ENCODE measurements at places on chromosomes 2 and 18. TPM values are rescaled to one million over a fixed set of nuclear protein-coding genes. Genes with fewer than 3 reads are reported as not detected.
A peak's percentile ranks its signal among the peaks of the same experiment; 100 is the strongest.

Gene CYS1
- total RNA-seq = 1.2 TPM

Gene MOGAT1
- total RNA-seq = not detected

Gene CROCC2
- not detected for total RNA-seq

Gene RAB17
- 4.9 TPM for total RNA-seq

Gene CD207
- total RNA-seq = not detected

Gene SLC38A11
- total RNA-seq = not detected

GRCh38 chr2:132725748-132726147 lies 55.7 kb upstream of the LYPD1 start:
- no peak for DNase-seq

- no peak for DNase-seq
Observed at GRCh38 chr2:100621371-100621951, 58.7 kb downstream of the PDCL3 start.

- DNase-seq = no peak
Observed at GRCh38 chr2:46666754-46667153, 187.4 kb downstream of the TMEM247 start.

DNA sequence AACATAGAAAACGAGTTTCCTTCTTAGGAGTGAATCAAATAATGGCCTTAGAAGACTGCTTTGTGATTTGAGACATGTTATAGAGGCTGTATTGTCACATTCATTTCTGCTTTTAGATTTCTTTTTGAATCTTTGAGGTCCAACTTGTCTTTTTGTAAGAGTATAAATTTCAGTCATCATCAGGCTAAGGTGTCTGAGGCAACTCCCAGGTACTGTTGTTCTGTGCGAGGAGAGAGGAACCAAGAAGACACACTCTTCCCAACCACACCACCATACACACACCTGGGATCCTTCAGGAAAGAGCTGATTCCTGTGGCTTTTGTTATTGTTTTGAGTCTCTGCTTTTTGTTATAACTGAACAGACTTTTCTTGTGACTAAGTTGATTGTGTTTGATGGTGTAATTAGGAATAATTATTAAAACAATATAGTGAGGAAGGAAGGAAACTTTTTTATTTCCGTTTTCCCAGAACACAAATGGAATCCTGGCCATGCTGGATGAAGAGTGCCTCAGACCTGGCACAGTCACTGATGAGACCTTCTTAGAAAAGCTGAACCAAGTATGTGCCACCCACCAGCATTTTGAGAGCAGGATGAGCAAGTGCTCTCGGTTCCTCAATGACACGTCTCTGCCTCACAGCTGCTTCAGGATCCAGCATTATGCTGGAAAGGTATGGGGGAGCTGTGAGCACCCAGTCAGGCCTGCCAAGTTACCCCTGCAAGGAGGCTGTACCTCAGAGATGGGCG lies 140.4 kb downstream of the MYO1B start:
- peak; percentile 91 for DNase-seq

DNA sequence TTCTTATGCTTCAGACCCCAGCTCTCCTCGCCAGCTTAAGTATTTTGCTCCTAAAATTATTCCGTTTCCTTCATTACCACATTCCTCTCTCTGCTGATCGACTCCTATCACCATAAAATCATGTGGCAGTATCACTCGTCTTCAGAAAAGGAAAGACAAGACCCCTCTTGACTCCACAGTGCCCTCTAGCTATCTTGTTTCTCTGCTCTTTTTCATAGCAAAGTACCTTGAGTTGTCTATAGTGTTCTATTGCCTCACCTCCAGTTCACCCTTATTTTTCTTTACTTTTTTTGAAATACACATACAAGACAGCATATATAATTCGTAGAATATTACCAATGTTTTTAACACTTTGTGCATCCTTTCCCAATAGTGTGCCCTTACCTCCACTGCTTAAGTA lies 273.2 kb upstream of the SIX3 start:
- peak; percentile 11 for DNase-seq

- no peak for DNase-seq
Observed at GRCh38 chr18:36672437-36673344, 156.1 kb downstream of the TPGS2 start.

DNA sequence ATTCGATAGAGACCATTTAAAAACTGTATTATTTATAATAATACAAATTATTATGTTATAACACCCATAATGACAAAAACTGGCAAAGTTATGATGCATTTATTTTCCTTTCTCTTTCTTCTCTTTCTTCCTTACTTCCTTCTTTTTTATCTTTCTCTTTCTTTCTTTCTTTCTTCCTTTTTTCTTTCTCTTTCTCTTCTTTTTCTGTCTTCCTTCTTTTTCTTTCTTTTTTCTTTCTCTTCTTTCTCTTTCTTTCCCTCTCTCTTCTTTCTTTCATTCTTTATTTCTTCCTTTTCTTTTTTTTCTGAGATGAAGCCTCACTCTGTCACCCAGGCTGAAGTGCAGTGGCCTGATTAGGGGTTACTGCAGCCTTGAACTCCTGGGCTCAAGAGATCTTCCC lies 27.5 kb upstream of the ZNF516 start:
- DNase-seq = no peak

- peak; percentile 39 for DNase-seq
Observed at GRCh38 chr2:174729797-174730697, 34.2 kb downstream of the CHRNA1 start.

GRCh38 chr18:37845498-37845897 lies 279.9 kb upstream of the CELF4 start:
- DNase-seq = no peak

GRCh38 chr2:44479127-44479887 lies 117.6 kb downstream of the CAMKMT start:
- peak; percentile 92 for DNase-seq

GRCh38 chr2:132542953-132543569 lies 126.5 kb downstream of the GPR39 start:
- peak; percentile 53 for DNase-seq

GRCh38 chr18:10417664-10418063 lies 36.8 kb upstream of the APCDD1 start:
- no peak for DNase-seq

DNA sequence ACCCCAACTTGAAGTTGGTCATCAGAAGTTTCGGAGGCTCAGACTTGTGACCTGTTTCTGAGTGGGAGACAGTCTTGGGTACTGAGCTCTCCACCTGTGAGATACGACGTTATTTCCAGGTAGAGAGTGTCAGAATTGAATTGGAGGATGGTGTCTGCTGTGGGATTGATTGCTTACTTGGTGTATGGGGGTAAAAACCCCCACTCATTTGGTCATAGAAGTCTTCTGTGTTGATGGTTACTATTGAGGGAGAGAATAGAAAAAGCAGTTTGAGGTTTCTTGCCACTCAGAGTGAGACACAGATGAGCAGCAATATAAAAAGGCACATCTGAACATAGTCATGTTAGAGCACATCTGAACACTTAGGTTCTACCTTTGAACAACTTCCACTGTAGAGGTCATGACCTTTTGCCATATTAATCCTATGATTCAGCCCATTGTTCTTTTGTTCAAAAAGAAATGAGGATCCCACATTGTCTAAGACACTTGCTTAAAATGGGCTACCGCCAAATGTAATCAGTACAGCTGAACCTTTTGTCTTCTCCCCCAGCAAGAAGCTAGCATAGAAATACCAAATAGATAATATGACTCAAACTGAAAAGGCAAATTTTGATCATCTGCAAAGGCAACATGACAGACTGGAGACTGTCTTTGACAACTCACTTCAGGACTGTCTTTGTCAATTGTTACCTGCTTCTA lies 73.3 kb downstream of the NAB1 start:
- peak; percentile 68 for DNase-seq

- no peak for DNase-seq
Observed at GRCh38 chr18:55853268-55853667, 265.3 kb upstream of the TCF4 start.

- no peak for DNase-seq
Observed at GRCh38 chr18:76054156-76054555, 440.9 kb downstream of the ZNF516 start.

GRCh38 chr18:58788971-58789875 lies 75.5 kb upstream of the ZNF532 start:
- DNase-seq = peak; percentile 98

All from dermis blood vessel endothelial cell (primary cell).